ENCODE measurements at places on chromosomes 5 and 9.

GRCh38 chr9:6788162-6789016 is 30.6 kb downstream of the KDM4C start:
- DNase-seq: no peak

GRCh38 chr5:34706084-34706483 is 50.0 kb downstream of the RAI14 start:
- DNase-seq: no peak

- no peak for DNase-seq
These were observed 149.2 kb downstream of the PBX3 start for GRCh38 chr9:125896404-125896803.

- DNase-seq: no peak
These were observed 37.8 kb upstream of the PLPP1 start for GRCh38 chr5:55572600-55572999.

DNA sequence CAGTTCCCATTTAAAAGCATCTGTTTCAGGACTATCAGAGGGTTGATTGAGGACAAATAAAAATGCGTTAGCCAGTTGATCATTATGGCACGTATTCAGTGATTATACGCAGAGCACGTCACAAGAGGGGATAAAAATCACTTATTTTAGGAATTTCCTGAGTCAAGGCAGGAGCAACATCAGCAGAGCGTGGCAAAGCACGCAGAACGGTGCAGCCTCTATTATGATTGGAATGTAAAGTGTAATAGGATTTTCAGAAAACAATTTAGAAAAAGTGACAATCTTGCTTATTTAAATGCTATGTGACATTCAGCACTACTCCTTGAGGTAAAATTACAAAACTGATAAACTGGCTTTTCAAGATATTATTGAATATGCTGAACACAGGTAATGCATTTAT is 413.6 kb upstream of the DAP start:
- no peak for DNase-seq

All from activated CD8-positive, alpha-beta memory T cell treated with anti-CD3 and anti-CD28 coated beads for 1 hour (primary cell).